Peyer's patch (tissue), 4 donors: ENCODE measurements at places on chromosomes 7 and 10. TPM values are rescaled to one million over a fixed set of nuclear protein-coding genes. Genes with fewer than 3 reads are reported as not detected.

- DNase-seq: no peak
Measured at GRCh38 chr7:139345042-139345441, 3.9 kb downstream of the FMC1 start.

- no peak for DNase-seq
Measured at GRCh38 chr7:36278069-36278619, 111.5 kb upstream of the ANLN start.

- DNase-seq: no peak
Measured at GRCh38 chr10:18699849-18700840, 40.9 kb downstream of the ARL5B start.

Gene AKR1C1
- 15.5 TPM for total RNA-seq

DNA sequence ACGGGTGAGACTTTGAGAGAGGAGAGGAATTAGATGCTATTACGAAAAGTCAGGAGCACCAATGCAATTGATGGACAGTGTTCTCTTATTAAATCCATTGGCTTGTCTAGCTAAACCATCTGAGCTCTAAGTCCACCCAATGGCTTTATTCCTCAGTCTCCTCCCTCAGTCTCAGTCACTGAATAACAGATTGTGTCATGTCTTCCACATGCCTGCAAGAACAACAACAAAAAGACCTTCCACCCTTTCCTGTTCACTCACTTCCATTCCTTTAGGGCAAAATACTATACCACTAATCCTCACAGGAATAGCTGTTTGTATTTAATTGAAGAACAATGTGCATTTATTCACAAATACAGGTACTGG is 154.8 kb upstream of the LAMB4 start:
- DNase-seq: no peak

- DNase-seq: no peak
Measured at GRCh38 chr7:117137868-117138267, 184.6 kb downstream of the ST7 start.

DNA sequence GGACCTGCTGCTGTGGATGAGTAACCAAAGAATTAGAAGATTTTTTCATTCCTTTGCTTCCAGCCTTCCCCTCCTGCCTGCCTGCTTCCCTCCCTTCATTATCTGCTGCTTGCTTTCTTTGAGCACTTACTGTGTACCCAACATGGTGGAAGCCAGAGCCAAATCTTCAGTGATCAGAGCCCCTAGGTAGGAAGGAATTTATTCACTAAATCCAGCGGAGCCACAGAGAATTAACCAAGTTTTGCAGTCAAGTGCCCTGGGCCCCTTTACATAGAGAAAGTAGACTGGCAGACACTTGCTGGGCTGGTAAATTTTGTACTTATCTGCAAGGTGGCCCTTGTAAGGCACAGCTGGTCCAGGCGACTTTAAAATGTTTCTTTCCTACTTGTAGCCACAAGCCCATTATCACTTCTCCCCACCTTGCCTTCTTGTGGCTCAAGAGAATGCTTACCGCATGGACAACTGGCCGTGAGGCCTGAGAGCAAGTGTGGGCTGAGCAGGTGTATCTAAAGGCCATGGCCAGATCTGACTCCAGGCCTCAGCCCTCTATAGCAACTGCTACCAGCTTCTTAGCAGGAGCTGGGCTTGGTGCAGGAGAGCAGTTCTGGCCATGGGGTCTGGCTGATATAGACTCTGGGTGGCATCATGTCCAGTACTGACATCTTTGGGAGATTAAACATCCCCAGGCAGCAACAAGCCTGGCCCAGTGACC is 11.1 kb downstream of the UNC5B start:
- DNase-seq: peak; percentile 21

GRCh38 chr10:76453997-76454396 is 1022.6 kb downstream of the LRMDA start:
- no peak for DNase-seq

DNA sequence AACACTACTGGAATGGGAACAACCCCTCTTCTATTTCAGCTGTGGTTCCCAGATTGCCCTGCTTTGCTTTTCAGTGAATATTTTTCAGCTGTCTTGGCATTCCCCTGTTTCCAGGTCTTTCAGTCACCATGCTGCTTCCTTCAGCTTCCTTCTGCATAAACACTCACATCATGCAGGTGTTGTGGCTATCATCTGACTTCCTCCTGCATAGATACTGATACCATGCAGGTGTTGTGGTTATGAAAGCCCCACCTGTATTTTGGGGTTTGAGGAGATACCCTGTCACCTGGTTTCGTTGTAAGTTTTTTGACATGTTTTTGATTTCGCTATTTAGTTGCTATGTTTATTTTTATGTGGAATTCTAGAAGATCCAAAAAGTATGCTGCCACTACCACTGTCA is 71.5 kb downstream of the SLC35B4 start:
- no peak for DNase-seq

Gene ANKRD30A
- total RNA-seq: not detected

- no peak for DNase-seq
Measured at GRCh38 chr10:103781329-103782061, 73.9 kb downstream of the SH3PXD2A start.

DNA sequence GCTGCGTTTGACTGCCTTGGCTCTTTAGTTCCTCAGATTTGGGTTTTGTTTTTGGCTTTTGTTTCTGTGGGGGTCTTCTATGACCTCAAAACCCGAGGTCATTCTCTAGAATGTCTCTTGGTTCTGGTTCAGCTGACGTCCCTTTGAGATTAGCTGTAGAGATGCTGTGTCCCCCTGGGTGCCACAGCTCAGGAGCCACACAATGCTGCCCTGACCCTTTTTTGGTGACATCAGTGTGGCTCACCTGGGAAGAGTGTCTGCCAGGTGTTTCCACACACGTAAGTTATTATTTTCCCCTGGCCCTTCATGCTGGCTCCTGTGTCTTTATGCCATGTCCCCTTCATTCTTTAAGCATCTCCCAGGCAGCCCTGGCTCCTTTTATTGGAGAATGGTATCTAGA is 89.8 kb upstream of the DDC start:
- no peak for DNase-seq

DNA sequence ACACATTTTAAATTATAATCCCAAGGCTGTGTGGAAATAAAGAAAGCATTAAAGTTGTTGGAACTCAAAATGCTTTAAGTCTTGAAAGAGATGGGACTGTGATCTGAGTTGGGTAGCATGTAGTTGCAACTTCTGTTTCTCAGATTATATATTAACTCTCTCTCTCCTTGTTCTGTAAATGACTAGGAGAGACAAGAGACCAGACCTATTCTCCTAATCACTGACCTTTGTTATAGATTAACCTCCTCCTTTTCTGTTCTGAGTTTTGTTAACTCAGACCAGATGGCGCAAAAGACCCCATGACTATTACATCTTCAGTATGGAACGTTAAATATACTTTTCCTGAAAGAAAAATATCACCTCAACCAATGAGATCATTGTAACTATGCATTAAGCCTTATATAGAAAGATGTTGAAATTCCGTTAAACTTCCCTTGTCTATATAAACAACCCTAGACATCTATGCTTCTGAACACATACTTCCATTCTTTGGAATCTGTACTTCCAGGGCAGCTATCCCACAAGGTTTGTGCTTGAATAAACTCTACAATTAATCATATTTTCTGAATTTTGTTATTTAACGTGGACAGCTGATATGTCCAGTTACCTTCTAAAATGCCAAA is 143.5 kb upstream of the TRIM24 start:
- no peak for DNase-seq

Gene TET1
- total RNA-seq: 1.1 TPM

- DNase-seq: no peak
Measured at GRCh38 chr7:26035552-26035951, 116.4 kb upstream of the NFE2L3 start.

- no peak for DNase-seq
Measured at GRCh38 chr10:119290301-119291048, 83.1 kb downstream of the GRK5 start.

DNA sequence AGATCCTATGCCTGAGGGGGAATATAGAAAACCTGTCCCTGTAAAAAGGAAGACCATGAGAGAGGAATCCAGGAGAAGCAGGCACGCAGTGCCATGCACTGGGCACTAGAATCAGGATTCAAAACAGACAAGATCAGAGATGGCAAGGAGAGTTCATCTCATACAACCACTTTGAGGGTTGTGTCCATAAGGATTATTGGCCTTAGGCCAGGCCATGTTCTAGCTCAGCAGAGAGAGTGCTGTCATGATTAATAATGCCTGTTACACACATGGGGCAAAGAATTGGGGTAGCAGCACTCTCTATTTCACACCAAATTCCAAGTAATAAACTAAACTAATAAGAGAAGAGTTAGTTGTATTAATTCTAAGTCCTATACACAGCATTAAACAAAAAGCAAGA is 29.1 kb downstream of the EZH2 start:
- DNase-seq: no peak

Gene HOXA5
- 23.6 TPM for total RNA-seq

Gene ECHS1
- 87.5 TPM for total RNA-seq
